ENCODE measurements at places on chromosomes 16 and 17. TPM values are rescaled to one million over a fixed set of nuclear protein-coding genes. Genes with fewer than 3 reads are reported as not detected.

The IL17C gene
- not detected for total RNA-seq

The ACSM2A gene
- total RNA-seq: not detected

The IGSF6 gene
- total RNA-seq: under 0.01 TPM

The C16orf92 gene
- not detected for total RNA-seq

The KRTAP4-9 gene
- not detected for total RNA-seq

The FASN gene
- total RNA-seq: 239 TPM

The CAMKK1 gene
- total RNA-seq: 1.4 TPM

The SPATA22 gene
- total RNA-seq: 0.31 TPM

The TRAF4 gene
- 67.2 TPM for total RNA-seq
